ENCODE measurements at places on chromosomes 3 and 15. TPM values are rescaled to one million over a fixed set of nuclear protein-coding genes. Genes with fewer than 3 reads are reported as not detected.

ITIH4 gene
- total RNA-seq: 15.4 TPM

DNA sequence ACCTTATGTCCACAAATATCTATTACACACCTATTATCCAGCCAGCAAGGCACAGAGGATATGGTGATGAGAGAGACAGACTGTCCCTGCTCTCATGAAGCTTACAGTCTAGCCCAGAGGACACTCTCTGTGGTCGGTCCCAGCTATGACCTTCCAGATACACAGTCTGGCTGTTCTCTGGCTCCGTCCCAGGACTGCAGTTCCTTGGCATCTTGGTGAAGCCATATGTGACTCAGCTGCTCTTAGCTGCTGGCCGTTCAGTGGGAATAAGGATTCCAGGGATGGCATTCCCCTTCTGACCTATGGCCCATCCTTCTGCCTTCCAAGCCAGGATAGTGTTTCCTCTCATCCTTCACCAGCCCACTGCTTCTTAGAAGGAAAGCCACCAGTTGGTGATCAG, 30.8 kb downstream of the MEX3B start:
- DNase-seq: no peak

GRCh38 chr15:96487245-96487644, 156.7 kb downstream of the NR2F2 start:
- no peak for DNase-seq

- peak; percentile 51 for DNase-seq
Measured at GRCh38 chr15:80977627-80978036, 12.0 kb downstream of the MESD start.

DNA sequence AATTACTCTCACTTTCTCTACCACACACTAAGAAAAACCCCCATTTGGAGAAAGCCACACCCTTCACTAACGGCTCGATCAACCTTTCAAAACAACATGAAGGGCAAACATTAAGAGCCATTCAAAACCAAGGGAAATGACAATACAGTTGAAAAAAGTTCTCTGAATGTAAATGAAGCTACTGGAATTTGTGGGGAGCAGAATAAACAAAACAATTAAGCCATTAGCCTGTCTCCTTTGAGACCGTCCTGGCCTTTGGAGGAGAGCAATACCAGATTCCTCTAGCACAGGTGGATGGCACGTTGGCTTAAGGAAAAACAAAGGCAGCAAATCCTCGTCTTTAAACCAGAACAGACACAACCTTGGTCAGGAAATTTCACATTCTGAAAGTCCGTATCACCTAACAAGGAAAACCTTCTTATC, 18.7 kb downstream of the MYO1E start:
- DNase-seq: no peak

DNA sequence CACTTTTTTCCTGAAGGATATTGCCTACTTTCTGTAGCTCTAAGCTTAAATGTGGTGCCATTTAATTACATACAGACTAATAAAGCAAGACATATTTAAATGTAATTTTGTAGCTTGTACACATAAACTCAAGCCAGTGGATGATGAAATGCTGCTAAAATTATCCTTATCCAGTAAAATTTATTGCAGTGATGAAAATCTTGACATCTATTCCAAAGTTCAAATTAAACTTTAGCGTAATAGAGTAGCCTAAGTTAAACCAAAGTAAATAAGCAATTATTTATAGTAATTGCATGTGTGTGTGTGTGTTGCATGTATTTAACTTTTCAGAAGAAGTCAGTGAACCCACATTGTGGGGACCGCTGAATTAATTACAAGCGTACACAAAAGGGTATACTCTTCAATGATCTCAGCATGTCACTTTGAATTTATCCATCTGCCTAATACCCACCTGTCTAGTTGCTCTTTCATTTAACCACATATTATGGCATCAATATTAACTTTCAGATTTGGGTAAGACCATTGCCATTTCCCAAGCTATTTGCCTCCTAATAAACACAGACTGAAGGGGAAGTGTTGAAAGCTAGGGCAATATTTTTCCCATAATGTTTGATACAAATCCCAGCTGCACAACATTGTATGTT, 85.0 kb downstream of the MECOM start:
- DNase-seq: no peak

DNA sequence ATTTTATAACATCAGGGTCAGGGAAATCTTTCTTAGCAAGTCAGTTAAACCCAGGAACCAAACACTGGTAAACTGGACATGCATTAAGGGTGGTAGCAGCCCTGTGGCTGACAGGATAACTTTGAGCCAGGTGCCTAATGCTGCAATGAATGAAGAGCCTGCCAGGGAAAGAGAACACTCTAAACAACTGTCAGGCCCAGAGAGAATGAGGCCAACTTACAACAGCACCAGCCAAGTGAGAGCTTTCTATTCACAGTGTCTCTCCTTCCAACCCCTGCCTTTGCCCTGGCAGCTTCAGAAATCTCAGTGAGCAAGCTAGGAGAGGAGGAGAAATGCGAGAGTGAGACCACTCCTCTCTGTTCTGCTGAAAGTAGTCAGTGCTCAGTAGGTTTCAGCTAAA, 50.4 kb upstream of the ATP2C1 start:
- DNase-seq: no peak

- peak; percentile 30 for DNase-seq
Measured at GRCh38 chr15:74121039-74121438, 9.3 kb upstream of the ISLR2 start.

DNA sequence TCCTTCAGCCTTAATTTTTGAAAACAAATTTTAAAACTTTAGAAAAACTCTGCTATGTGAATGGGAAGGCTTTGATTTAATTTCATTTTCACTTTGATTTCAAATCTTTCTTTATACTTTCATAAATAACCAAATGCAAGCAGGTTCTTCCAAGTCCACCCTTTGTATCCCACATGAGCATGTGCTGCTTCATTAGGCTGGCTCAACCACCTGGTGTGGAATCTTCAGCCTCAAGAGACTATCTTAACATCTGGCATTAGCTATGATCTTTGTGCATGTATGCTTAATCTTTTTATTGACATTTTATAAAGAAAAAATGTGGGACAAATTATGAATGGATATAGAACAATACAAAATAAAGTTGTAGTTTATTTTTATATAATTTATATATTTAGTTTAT, 81.8 kb upstream of the MLF1 start:
- no peak for DNase-seq

DNA sequence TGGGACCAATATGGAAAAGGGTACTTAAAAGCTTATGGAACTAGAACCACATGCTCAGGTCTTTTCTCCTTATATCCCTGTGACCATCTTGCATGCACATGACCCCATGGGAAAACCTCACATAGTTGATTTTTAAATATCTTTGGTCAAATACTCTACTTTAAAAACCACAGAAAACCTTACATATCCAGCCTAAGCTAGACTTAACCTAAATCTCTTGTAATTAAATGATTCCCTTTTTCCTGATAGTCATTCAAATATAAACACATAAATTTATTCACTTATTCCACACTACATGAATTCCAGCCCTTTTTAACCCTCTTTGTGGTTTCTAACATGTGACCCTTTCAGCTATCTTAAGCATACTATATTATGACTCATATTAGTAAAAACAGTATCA, 46.8 kb downstream of the DNAJC13 start:
- no peak for DNase-seq

- DNase-seq: no peak
Measured at GRCh38 chr15:96657096-96657495, 326.6 kb downstream of the NR2F2 start.

DNA sequence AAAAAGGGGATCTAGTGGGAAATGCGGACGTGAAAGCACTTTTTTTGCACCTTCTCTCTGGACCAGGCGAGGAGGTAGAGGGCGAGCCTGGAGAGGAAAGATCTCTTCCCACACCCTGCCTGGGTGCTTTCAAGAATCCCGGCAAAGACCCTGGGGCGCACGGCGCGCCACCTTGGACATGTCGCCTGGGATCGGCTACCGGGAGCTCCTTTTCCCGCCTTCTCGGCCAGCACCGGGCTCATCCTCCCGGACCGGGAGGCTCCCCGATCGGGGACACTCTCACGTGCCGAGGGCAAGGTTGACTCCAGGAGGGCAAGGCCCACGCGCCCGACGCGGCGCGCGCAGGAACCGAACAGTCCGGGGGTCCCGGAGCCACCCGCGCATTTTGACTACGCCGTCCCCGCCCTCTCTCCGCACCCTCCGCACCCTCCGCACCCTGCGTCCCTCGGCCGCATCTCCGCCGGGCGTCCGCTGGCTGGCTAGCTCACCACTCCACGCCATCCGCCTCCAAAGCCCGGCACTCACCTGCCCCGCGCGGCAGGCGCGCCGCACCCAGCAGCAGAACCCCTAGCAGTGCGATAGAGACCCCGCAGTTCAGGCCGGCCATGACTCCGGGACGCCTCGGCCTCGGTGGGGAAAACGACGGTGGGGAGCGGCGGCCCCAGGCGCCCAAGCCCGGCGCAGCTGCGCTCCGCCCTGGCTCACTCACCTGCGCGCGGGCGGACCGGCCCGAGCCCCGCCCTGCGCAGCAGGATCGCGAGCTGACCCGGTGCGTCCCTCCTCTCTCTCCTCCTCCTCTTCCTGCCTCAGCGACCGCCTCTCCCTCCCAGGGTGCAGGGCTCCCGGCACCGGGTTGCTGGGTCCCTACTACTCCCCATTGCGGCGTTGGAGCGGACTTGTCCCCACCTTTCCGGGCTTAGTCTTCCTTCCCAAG, at the start of gene CDCP1:
TSS of gene CDCP1 (minus strand) at position 698 of the 934 bp plus-strand sequence. CDS start at position 607, 91 bp downstream.
- DNase-seq: peak; percentile 29

DNA sequence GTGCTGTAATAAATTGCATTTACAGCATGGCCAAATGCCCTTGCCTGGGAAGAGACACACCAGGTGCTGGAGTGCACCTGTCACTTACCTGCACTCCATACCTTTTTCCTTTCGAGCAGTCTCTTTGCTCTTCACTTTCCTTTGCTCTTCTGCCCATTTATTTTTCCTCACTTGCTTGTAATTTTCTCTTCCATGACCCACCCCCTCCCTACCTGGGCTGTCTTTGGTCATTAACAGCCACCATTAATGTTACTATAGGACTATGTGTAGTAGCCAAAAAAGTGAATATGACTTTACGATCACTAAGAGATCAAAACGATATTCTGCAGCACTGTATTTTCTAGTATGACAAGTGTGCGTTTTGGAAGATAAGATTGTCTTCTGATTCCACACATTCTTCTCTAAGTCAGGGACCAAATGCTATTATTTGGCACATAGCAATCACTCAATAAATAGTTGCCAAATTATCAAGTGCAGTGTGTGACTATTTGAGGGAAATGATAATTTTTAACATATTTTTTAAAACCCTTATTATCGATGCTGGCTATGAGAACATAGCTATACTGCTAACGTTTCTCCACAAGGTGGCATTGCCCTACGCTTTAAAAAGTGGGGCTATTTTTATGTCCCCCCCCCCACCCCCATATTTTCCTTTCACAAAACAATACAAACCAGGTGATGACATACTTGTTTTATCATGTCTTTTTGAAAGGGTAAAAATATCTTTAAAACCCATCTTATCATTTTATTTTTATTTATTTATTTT, 114.4 kb downstream of the GHSR start:
- DNase-seq: no peak

GRCh38 chr3:12278566-12278965, 10.3 kb upstream of the PPARG start:
- no peak for DNase-seq

AMT gene
- total RNA-seq: 15.2 TPM

DNA sequence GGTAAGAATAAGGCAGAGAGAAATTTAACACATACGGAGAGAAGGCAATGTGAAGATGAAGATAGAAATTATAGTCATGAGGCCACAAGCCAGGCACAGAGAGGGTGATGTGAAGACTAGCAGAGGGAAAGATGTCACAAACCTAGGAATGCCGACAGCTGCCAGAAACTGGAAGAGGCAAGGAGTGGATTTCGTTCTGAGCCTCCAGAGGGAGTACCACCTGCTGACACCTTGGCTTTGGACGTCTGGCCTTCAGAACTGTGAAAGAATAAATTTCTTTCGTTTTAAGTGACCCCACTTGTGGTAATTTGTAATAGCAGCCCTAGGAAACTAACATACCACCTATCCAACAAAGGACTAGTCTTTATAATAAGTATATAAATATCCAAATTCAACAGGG, 5.0 kb upstream of the SGO1 start:
- DNase-seq: no peak

TRIM59 gene
- 4.8 TPM for total RNA-seq

CASR gene
- total RNA-seq: 72.8 TPM

DNA sequence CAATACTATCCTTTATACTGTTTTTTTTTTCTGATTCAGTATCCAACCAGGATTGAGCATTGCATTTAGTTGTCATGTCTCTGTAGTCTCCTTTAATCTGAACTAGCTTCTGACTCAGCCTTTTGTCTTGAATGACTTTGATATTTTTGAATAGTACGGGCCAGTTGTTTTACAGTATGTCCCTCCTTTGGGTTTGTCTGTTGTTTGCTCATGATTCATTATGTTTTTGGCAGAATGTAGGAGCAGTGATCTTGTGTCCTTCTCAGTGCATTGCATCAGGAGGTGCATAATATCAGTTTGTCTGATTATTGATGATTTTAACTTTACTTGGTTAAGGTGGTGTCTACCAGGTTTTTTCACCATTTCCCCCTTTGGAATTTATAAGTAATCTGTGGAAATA, 20.5 kb downstream of the EXOG start:
- no peak for DNase-seq

- no peak for DNase-seq
Measured at GRCh38 chr3:4774531-4774930, 204.7 kb upstream of the BHLHE40 start.

DNA sequence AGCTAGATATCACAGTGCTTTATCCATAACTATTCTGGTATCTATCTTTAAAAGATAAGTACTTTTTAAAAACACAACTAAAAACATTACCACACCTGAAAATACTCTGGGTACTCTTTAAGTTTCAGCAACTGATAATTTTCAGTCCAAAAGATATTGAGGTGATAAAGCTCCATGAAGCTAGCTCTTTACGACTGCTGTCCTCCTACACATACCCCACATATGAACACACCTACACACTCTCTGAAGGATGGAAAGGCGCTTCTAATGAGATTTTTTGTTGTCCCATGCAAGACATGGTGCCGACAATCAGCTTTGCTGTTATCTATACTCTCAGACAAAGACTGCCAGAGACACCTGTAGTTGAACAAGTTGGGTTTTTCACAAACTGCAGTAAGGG, 19.1 kb upstream of the TM4SF4 start:
- no peak for DNase-seq

DNA sequence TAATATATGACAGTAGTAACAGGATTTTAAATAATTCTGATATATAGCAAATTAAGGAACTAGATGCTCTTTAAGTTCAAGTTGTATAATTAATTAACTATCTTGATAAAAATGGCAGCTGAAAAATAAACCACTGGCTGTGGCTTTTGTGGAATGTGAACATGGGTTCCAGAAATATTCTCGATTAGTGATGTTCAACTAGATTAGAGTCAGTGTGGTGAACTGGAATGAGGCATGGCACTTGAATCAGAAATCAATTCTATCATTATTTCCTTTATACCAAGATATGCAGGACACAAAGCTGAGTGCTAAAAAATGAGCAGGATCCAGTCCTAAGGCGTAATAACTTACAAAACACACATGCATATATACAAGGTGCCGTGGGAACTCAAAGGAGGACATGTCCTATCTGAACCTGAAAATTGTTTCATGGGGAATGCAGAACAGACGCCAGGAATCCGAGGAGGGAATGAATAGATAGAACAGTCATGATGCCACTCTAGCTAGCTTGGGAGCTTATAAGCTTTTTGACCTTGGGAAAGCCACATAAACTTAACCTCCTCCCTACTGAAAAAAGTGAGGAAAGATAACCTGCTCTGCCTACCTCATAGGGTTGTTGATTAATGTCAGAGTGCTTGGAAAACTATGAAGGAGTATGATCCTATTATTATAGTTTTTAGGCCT, 402.4 kb downstream of the PLCL2 start:
- no peak for DNase-seq
